ENCODE measurements at places on chromosomes 7 and 10.
A peak's percentile ranks its signal among the peaks of the same experiment; 100 is the strongest.

GRCh38 chr10:98167191-98167590 is 32.7 kb downstream of the R3HCC1L start:
- no peak for DNase-seq

DNA sequence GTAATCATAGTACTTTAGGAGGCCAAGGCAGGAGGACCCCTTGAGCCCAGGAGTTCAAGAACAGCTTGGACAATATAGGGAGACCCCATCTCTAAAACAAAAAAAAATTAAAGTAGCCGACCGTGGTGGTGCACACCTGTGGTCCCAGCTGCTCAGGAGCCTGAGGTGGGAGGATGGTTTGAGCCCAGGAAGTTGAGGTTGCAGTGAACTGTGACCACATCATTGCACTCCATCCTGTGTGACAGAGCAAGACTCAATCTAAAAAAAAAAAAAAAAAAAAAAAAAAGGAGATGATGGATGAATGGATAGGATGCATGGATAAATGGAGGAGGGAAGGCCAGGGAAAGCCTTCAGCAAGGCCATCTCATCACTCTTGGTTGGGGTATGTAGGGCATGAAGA is 33.4 kb upstream of the BMPR1A start:
- no peak for DNase-seq

DNA sequence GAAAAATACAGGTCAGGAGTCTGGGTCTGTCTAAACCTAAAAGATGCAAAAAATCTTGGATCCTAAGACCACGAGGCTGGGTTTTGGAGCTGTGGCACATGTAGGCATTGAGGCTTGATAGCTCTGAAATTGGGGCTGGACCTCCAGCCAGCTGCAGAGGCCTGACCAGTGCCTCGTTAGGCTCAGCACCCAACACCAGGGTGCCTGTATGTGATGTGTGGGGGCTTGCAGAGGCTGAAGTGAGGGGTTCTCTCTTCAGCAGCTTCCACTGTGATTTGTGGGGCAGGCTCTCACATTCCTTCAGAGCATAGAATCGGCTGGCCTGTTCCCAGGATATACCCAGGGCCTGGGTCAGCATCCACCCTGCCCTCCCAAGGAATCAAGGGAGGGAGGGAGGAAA is 247.8 kb downstream of the BUB3 start:
- no peak for DNase-seq

DNA sequence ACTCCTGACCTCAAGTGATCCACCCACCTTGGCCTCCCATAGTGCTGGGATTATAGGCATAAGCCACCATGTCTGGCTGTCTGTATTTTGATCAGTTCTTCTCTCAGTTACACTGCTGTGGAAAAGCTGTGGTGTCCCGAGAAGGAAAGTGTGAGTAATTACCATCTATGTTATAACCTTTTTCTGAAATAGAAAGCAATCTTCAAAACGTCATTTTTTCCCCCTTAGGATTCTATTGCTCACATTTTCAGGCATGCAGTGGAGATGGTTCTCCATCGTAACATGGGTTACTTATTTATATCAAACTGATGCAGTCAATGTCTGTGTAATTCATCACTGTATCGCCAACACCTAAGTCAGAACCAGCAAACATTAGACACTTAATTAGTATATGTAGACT is 103.5 kb upstream of the FAM3C start:
- no peak for DNase-seq

GRCh38 chr10:119349937-119350501 is 142.6 kb downstream of the GRK5 start:
- no peak for DNase-seq

DNA sequence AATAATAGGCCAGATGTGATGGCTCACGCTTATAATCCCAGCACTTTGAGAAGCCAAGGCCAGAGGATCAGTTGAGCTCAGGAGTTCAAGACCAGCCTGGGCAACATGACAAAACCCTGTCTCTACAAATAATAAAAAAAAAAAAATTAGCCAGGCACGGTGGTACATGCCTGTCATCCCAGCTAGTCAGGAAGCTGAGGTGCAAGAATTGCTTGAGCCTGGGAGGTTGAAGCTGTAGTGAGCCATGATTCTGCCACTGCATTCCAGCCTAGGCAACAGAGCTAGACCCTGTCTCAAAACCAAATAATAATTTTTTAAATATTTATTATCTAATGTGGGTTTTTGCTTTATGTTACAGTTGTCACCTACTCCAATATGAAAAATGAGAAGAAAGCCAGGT is 178.9 kb downstream of the ADK start:
- no peak for DNase-seq

- no peak for DNase-seq
These were observed 252.6 kb upstream of the IGFBP3 start for GRCh38 chr7:46173476-46174195.

- no peak for DNase-seq
These were observed 142.4 kb downstream of the C1GALT1 start for GRCh38 chr7:7324698-7325097.

DNA sequence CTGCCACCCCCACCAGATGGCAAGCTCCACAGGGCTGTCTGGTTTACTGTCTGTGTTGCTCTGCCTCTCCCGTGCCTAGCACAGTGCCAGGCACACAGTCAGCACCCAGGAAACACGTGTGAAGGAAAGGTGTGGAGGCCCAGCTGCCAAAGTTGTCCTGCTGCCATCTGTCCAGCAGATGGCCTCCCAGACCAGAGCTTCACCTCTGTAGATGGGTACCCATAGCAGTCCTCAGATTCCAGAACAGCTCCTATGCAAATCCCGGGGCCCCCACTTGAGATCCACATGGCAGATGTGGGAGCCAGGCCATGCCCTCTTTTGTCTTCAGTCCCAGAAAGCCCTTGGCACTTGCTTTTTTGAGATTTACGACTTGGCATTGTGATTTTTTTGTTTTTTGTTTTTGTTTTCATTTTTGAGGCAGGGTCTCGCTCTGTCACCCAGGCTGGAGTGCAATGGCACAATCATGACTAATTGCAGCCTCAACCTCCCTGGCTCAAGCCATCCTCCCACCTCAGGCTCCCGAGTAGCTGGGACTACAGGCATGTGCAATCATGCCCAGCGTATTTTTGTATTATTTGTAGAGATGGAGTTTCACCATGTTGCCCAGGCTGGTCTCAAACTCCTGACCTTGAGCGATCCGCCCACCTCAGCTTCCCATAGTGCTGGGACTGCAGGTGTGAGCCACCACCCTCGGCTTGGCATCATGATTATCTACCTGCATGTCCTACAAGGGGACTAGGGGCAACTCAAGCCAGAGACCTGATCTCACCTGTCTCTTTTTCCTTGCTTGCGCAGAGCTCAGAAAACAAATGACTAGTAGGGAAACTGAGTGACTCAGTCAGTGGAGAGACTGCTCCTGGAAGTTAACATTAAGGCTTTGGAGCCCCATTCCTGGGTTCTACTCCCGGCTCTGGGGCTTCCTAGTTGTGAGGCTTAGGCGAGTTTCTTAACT is 16.9 kb upstream of the PALD1 start:
- peak; percentile 53 for DNase-seq

- DNase-seq, result no peak
These were observed 371.1 kb downstream of the LRRTM3 start for GRCh38 chr10:67296926-67297325.

- DNase-seq, result no peak
These were observed 79.3 kb downstream of the INSYN2A start for GRCh38 chr10:127117125-127117524.

DNA sequence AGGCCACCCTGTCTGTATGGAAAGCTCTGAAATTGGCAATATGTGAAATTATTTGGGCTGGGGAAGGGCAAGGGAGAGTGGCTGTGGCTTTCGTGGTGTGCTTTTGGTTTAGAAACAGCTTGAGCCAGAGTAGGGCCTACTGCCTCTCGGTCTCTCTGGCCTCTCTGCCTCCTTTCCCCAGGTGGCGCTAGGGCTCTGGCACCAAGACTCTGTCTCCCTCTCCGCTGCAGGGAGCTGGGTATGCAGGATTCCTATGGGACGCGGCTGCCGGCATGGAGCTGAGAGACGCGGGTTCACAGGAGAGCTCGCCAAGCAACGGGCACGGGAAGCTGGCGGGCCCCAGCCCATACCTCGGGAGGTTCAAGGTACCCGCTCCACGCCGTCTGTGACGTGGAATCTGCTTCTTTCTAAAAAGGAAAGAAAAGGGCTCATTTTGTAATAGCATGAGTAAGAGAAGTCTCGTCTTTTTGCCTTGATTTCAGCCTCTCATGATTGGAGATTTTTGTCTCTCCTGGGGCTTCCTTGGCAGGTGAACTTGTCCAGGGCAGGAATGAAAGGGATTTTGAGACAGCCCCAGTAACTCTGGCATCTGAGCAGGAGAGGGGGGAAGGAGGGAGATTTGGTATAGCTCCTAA is 105.1 kb upstream of the ANLN start:
- no peak for DNase-seq

DNA sequence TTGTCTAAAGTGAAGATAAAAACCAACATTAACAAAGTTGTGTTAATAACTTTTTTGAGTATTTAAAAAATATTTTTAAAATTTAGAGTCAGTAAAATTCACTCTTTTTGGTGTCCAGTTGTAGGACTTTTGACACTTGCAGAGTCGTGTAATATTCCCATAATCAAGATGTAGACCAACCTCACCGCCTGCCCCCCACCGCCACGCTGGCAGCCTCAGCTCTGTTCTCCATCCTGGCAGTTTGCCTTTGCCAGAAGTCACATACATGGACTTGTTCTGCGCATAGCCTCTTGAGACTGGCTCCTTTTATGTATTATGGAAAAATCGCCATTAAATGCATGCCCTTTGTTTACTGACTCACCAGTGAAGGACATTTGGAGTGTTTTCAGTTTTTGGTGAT is 27.3 kb upstream of the SYCE1 start:
- DNase-seq, result no peak

DNA sequence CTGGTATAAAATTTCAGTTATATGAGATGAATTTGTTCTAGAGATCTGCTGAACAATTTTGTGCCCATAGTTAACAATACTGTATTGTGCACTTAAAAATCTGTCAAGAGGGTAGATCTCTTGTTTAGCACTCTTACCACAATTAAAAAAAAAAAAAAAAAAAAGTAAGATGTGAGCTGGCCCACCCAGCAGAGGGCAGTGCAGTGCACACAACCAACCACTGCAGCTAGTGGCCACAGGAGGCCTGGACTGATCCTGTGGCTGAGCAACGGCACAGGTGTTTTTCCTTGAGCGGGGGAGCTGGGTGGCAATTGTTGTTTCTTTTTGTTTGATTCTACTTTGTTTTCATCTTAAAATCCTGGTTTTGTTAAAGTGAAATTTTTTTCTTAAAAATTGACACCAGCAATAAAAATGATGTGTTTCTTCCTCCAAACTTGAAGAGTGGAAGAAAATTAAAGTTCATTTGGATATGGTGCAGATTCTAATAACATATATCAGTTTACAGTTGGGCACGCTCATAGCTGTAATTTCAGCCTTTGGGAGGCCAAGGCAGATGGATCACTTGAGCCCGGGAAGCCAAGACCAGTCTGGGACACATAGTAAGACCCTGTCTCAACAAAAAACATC is 171.1 kb upstream of the TBX20 start:
- DNase-seq, result peak; percentile 68

DNA sequence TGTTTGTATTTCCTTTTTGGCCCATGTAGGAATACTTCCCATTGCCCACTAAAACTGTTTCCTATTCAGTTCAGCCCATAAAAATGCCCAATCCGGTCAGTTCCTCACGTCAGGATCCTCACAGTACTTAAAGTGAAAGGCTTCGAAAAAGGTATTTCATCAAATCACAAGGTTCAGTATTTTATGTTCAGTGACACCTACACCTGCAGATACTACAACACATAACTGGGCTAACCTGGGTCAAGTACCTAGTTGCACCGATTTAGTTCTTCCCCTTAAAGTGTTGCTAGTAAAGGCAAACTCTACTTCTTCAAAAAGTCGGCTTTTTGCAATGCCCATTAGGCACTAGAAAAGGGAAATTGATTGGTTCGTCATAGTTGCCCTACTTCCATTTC is 1.1 kb downstream of the SNX13 start:
- DNase-seq, result peak; percentile 1

DNA sequence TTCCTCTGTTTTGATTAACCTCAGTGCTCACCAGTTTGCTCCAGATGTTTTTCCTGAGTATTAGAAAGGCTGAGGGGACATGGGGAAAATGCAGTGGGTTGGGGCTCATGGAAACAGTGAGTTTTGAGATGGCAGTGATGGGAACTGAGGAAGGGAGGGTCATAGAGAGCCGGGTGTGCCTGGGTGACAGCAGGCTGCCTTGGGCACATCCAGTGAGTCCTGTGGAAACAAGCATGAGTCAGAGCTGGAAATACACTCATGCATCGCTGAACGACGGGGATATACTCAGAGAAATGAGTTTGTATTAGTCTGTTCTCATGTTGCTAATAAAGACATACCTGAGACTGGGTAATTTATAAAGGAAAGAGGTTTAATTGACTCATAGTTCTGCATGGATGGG is 202.2 kb downstream of the TMEM178B start:
- DNase-seq, result no peak

DNA sequence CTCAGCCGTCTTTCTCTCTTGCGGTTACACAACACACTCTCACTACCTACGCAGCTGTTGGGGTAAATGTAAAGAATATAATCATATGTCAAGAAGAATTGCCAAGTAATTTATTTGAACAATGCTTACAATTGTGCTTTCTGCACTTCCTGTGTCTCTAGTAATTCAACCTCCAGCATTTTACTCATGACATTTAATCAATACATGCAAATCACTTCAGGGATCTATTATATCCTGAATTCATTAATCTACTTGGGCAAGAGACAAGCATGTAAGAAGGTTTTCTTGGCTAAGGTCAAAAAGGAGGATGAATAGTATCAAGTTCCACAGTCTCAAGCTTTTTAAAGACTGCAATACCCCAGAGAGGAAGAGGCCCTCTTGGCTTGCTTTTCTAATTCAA is 562.9 kb upstream of the ADARB2 start:
- no peak for DNase-seq

GRCh38 chr7:98222533-98223195 is 11.4 kb downstream of the BHLHA15 start:
- no peak for DNase-seq

- no peak for DNase-seq
These were observed 152.0 kb downstream of the REEP3 start for GRCh38 chr10:63673246-63673645.

Measured in NCI-H2081 (cell line).